Hematopoietic multipotent progenitor cell (in vitro differentiated cells): ENCODE measurements at places on chromosomes 5 and 9. TPM values are rescaled to one million over a fixed set of nuclear protein-coding genes. Genes with fewer than 3 reads are reported as not detected.

- no peak for DNase-seq
These were observed 23.8 kb downstream of the TYRP1 start for GRCh38 chr9:12716823-12717600.

- peak; percentile 11 for DNase-seq
These were observed 55.4 kb downstream of the HINT1 start for GRCh38 chr5:131109540-131110255.

DNA sequence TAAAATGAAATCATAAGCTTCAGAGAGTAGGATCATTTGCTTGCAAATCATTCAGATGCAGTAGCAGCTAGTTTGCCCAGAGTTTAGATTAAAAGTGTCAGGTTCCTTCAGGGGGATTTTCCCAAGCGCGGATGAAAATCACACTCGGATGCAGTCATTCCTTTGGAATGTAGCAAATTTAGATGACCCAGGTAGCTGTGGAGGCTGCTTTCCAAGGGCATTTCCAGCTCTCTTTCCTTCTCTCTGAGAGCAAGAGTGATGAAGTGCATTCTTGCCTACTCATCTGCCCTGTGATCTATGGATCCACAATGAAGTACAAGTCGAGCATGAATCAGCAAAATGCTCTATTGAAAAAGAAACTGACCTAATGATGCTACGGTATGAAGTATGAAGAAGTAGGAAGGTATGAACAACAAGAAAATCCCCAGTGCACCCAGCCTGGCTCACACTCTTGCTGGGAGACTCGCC, 200.2 kb downstream of the PLK2 start:
- DNase-seq, result no peak

DNA sequence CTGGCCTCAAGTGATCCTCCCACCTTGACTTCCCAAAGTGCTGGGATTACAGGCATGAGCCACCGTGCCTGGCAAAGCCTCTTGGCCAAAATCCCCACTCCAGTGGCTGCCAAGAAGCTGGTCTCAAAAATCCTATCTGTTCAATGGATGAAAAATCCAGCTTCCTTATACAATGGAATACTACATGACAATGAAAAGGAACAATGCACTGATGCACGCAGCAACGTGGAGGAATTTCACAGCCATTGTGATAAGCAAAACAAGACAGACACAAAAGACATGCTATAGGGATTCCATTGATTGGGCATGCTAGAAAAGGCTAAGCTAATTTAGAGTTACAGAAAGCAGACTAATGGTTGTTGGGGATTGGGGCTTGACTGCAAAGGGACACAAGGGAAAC, 13.1 kb upstream of the SFXN1 start:
- DNase-seq, result no peak

GRCh38 chr5:19855031-19855430, 133.0 kb downstream of the CDH18 start:
- no peak for DNase-seq

- DNase-seq, result no peak
These were observed 5.5 kb upstream of the HTR4 start for GRCh38 chr5:148659641-148660345.

- DNase-seq, result no peak
These were observed 28.2 kb downstream of the RASGEF1C start for GRCh38 chr5:180180846-180181245.

DNA sequence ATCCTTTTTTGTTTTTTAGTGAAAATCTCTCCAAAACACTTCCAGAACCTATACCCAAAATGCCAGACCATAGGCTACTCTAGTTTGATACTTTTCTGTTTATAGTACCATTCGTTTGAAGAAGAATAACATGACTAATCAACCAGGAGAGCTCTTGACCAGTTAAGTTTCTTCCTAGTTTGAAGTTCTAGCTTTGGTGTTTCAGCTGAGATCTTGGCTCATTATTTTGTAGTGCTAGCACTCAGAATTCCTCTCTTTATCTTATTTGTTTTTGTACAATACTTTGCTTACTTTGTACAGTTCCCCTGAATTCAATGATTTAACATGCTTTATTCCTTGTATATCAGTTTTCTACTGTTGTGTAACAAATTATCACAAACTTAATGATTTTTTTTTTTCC, 911.6 kb downstream of the EFNA5 start:
- no peak for DNase-seq

DNA sequence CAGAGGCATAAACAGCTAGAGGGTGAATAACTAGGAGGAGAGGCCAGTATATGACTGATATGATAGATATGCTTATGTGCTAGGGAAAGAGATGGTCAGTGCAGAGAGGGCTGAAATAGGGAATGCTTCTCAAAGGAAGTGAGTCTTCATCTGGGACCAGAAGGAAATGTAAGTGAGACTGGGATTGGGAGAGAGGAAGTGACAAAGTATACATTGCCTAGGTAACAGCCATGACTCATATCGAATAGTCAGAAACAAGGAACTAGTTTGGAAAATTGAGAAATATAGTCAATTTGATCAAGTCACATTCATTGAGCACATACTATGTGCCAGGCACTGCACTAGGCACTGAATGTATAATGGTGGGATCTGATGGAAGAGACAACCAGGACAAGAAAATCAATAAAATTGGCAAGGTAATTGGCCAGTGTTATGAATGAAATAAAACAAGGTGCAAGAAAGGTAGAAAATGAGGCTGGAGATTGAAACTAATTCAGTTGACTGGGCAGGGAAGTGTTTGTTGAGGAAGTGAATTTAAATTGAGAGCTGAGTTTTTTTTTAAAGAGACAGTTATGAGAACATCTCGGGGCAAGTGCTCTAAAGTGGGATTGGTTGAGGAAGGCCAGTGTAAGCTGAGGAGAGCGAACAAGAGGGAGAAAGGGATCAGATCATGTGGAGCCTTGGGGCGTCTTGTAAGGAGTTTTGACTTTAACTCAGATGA, 4.3 kb downstream of the ERAP2 start:
- no peak for DNase-seq

- no peak for DNase-seq
These were observed 122.2 kb upstream of the GRAMD2B start for GRCh38 chr5:126301056-126301455.

DNA sequence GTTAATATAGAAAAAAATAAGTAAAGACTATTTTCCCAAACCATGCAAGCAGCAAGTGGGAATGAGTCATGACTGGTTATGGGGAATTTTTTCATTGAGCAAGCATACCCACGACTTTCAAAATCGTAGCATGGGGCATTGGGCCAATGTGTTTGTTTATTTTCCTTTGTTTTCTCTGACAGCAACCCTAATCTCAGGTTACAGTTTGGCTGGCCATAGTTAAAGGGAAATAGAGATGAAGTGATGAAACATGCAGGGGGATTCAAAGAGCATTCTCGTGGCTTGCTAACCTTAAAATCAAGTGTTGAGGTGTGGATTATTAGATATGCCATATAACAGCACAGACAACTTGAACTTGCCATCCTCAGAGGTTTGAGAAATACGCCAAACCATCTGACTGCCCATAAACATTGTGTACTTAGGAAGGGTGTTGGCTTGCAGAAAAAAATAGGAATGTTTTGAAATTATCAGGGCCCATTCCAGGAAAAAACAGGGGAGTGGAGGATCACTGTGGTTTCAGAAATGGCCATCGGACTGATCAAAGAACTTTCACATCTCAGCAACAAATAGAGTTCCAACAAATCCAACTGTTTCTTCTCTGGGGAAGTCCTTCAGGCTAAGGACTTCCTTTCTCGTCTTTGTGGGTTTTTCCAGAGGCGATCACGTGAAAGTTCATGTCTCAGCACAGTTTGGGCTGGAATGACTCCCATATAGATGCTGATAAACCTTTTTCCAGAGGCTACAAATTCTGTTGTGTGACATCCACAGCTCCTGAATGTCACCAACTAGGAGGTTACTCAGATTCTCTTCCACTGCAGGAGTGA, 259.1 kb downstream of the SYK start:
- no peak for DNase-seq

DNA sequence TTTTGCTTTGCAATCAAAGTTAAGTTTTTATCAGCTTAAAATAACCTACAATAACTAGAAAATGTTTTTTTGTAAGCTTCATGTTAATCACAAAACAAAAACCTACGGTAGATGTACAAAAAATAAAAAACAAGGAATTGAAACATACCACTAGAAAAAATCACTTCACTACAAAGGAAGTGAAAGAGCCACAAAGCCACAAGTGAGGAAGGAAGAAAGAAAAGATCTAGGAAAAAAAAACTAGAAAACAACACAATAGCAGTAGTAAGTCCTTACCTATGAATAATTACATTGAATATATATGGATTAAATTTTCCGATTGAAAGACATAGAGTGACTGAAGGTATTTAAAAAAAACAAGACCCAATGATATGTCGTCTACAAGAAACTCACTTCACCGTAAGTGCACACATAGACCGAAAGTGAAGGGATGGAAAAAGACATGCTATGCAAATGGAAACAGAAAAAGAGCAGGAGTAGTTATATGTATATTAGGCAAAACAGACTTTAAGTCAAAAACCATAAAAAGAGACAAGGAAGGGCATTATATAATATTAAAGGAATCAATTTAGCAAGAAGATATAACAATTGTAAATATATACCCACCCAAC, 13.4 kb upstream of the ZDHHC21 start:
- DNase-seq, result no peak

- DNase-seq, result no peak
These were observed 56.7 kb upstream of the NPR3 start for GRCh38 chr5:32654427-32654826.

GRCh38 chr9:69036309-69036708, 757 bp downstream of the FXN start:
- DNase-seq, result no peak

GRCh38 chr5:16066810-16067209, 112.8 kb downstream of the MARCHF11 start:
- no peak for DNase-seq

The TUBB4B gene
- total RNA-seq, result 141 TPM

The ENG gene
- total RNA-seq, result 17.5 TPM

The MELK gene
- 1.9 TPM for total RNA-seq
